ENCODE measurements at places on chromosomes 12 and 14.

- DNase-seq = no peak
Observed at GRCh38 chr12:47164724-47165439, 85.1 kb upstream of the AMIGO2 start.

- no peak for DNase-seq
Observed at GRCh38 chr14:69132513-69133181, 20.3 kb downstream of the DCAF5 start.

DNA sequence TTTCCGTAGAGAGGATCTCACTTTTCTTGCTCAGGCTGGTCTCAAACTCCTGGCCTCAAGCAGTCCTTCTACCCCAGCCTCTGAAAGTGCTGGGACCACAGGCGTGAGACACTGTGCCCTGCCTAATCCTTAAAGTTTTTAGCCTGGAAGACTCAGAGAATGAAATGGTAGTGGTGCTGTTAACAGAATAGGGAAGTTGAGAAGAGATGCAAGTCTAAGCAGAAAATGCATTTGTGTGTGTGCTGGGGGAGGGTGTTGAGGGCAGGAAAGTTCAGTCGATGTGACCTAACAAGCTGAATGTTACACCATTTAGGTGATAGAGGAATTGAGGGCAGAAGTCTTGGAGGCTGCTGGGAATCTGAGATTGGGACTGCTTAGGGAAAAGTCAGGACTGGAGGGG lies 6.9 kb upstream of the TUBA1A start:
- DNase-seq = no peak

- no peak for DNase-seq
Observed at GRCh38 chr14:91406451-91406850, 11.2 kb downstream of the CCDC88C start.

GRCh38 chr14:21991130-21991529 lies 317.5 kb upstream of the OR4E1 start:
- no peak for DNase-seq

- DNase-seq = peak; percentile 73
Observed at GRCh38 chr14:97692084-97692483, 894.9 kb downstream of the VRK1 start.

Measured in NCI-H2107 (cell line).